ENCODE measurements at places on chromosomes 1 and 21.

DNA sequence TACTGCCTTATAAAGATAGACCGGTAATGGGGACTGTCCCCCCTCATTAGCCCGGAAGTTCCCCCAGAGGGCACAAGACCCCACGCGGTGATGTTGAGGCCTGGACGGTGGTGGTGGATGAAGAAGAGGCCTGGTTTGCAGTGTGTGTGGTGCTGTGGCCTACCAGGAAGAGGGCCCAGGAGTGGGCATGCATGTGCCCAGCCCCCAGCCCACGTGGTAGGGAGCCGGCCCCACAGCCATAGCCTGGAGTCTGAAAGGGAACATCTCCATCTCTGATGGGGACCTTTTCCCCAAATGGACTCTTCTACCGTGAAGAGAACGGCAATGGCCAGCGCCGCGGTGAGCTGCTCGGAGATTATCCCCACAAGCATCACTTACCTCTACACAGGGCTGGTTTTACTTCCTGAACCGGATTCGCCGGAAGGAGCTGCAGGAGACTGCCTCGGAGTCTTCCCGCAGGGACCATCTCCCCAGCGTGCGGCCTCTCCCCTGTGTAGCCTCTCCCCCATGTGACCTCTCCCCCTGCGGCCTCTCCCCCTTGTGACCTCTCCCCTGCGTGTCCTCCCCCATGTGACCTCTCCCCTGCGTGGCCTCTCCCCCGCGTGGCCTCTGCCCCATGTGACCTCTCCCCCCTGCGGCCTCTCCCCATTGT is 20.6 kb downstream of the RRP1 start:
- no peak for DNase-seq

- no peak for DNase-seq
These were observed 42.7 kb upstream of the TRIM45 start for GRCh38 chr1:117164209-117164608.

DNA sequence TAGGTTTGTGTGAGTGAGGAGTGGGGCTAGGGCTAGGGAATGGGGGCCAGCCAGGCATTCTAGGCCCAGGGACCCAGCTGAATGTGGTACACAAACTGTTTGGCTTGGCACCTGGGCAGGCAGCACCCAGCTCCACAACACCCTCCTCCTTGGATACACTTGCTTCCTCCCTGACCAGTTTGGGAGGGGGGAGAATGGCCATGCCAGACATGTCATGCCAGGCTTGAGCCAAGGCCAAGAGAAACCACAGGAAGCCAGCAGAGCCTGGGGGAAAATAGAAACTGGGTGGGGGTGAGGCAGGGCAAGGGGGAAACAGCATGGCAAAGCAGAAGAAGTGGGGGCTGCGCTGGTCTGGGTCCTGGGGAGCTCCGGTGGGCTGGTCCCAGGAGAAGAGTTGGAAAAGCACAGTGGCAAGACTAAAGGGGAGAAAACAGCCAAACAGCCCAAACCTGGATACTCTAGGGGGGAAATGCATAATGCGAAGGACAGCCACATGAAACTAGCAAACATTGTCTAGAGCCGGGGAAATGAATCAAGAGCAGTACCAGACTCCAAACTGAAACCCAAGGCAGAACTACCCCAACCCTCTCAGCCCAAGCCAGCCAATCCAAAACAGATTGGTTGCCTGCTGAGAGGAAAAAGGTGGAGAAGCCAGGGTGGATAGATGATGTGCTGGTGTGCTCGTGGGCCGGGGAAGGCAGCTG is 47.9 kb downstream of the LGR6 start:
- no peak for DNase-seq

- DNase-seq, result no peak
These were observed 11.8 kb downstream of the LRRC8D start for GRCh38 chr1:89832496-89833127.

GRCh38 chr1:170555370-170555769 is 23.4 kb downstream of the GORAB start:
- DNase-seq, result no peak

- no peak for DNase-seq
These were observed 574.0 kb downstream of the LRRIQ3 start for GRCh38 chr1:73623946-73624345.

DNA sequence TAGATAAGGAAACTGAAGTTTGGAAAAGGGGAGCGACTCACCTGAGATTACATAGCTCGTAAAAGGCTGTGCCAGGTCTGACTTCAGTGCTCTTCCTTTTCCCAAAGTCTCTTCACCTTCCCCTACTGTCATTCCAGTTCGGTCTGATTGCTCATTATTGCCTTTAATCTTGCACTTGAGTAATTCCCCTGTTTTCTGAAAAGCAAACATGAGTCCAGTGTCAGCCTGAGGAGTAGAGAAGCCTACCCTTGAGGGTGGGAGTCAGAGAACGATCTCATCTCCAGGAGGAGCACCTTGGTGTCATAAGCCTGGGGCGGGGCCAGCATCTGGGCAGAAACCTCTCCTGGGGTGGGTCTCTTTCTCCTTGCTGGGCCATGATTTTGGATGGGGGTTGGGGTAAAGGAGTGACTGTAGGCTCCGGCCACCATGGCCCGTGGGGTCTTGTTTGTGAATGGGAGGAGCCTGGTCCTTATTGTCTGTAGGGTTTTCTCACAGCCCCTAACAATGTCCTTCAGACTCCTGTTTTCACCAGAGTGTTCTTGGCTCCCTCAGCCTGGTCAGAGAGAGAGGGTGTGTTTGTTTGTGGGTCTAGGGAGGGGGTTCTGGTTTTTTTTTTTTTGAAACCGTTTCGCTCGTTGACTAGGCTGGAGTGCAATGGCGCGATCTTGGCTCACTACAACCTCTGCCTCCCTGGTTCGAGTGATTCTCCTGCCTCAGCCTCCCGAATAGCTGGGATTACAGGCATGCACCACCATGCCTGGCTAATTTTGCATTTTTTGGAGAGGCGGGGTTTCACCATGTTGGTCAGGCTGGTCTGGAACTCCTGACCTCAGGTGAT is 6.0 kb downstream of the VANGL2 start:
- DNase-seq, result no peak

- DNase-seq, result no peak
These were observed 3.1 kb downstream of the KIFAP3 start for GRCh38 chr1:170071378-170071777.

GRCh38 chr1:28775121-28775942 is 36.6 kb upstream of the OPRD1 start:
- DNase-seq, result peak; percentile 54

DNA sequence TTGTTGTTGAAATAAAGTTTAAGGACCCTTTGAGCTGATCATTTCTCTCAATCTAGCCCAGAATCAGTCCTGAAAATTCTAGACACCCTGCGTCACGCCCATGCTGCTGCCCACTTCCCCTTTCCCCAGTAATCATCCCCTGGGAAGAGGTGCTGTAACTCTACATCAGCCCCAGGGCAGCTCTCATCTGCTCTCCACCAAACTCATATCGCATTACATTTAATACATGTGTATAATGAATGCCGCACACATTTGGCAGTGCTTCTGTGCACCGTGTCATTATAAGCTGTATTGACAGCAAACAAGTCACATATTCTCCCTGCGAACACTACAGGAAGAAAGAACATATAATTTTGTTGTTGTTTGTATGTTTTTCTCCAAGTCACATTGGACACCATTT is 539.7 kb upstream of the DAB1 start:
- no peak for DNase-seq

DNA sequence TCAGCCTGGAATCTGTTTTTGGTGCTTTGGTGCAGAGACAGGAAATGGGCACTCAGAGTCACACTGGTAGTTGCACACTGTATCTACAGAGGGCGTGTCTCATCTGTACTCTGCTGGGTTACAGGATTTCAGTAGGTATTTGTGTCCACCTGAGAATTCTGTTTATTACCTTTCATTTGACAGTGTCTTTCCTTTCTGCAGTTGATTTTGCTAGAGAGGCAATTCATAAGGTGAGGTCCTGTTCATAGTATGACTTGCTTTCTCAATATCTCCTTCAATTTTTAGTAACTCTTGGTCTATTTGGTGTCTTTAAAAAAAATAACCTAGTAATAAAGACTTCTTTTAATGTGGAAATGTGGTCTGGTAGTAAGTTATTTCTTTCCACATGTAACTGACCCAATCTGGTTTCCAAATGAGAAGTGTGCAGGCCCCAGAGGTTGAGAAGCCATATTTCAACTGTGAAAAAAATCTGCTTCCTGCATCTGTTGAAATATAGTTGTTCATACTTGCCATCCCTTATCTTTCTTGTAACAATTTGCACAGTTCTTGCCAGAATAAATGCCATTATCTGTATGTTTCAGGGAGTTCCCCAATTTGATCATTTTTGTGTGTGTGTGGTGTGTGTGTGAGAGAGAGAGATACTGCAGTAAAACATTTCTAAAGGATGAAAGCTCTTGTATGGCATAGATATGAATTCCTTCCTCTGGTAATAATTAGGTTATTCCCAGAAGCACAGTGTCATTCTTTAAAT is 78.4 kb upstream of the DNAJC6 start:
- no peak for DNase-seq

DNA sequence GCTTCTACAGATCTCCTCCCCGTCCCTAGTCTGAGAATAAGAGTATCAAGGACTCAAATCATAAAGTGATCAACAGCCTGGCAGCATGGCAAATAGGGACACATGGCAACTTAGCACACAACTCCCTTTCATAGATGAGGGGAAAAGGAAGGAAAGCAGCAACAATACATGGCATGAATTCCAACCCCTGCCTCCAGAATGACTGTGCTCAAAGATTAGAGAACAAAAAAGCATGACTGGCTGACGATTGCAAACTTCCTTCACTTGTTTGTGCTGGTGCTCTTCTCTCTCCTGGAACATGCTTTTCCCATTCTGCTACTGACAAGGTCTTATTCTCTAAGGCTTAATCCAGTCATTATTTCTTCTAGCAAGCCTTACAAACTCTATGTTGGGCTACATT is 11.5 kb downstream of the KTI12 start:
- no peak for DNase-seq

DNA sequence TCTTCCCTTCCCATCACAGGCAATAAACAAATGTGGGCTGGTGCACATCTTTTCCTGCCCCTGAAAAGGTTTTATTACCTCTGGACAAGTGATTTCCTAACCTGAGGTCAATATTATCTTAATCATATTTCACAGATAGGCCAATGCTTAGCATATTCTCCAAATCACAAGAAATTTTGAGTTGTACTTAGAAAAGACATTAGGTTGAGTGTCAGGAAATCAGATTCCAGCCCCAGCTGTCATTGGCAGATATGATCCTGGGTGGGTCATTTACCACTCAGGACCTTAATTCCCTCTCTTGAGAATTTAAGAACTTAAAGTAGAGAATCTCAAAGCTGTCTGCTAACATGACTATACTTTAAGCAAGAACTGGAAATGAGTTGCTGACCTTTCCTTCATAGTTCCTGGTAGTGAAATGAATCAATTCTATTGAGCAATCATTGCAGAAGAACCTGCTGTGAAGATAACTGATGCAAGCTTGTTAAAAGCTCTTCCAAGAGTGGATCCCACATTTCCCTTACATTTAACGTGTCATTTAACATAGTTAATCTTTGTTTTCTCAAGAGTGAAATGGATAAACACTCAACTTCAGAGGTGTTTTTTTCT is 46.4 kb upstream of the CR2 start:
- DNase-seq, result no peak

GRCh38 chr1:153465811-153466636 is 5.6 kb upstream of the S100A7 start:
- peak; percentile 36 for DNase-seq

GRCh38 chr1:86865973-86866637 is 47.8 kb downstream of the SELENOF start:
- DNase-seq, result no peak

- no peak for DNase-seq
These were observed 442.9 kb downstream of the PTPRC start for GRCh38 chr1:199081739-199082138.

DNA sequence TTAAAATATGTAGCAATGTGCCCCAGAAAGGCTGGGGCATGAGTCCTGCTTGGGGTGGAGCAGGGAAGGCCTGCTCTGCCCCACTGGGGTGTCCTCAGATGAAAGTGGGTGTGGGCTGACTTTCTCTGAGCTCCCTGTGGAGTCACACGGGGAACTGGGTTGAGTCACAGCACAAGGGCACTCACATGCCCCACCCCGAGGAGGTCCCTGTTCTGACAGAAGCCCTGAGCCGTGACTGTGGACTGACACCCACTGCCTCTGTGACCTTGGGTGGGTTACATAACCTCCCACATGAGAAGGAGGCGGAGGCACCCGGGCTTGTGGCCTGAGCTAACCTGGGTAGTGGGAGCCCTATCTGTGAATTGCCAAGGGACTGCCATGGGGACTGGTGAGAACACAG is 52.5 kb upstream of the TINAGL1 start:
- no peak for DNase-seq

DNA sequence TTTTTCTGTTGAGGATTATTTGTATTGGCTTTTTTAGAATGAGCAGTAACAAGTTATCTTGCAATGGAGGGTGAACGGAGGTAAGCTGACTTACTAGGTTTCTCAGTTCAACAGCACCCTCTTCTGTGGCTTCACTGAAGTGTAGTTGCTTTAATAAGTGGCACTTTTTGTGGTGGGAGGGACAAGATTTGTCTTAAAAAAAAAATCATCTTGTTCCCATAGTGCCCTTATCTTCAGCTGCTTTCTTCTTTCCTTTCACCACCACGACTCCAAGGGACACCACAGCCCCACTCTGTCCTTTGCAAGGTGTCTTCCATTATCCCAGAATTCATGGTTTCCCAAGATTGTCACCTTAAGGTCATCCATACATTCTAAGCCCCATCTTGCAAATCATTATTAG is 92.9 kb downstream of the PIGK start:
- DNase-seq, result no peak

- no peak for DNase-seq
These were observed 7.6 kb upstream of the ATF3 start for GRCh38 chr1:212600980-212601379.

DNA sequence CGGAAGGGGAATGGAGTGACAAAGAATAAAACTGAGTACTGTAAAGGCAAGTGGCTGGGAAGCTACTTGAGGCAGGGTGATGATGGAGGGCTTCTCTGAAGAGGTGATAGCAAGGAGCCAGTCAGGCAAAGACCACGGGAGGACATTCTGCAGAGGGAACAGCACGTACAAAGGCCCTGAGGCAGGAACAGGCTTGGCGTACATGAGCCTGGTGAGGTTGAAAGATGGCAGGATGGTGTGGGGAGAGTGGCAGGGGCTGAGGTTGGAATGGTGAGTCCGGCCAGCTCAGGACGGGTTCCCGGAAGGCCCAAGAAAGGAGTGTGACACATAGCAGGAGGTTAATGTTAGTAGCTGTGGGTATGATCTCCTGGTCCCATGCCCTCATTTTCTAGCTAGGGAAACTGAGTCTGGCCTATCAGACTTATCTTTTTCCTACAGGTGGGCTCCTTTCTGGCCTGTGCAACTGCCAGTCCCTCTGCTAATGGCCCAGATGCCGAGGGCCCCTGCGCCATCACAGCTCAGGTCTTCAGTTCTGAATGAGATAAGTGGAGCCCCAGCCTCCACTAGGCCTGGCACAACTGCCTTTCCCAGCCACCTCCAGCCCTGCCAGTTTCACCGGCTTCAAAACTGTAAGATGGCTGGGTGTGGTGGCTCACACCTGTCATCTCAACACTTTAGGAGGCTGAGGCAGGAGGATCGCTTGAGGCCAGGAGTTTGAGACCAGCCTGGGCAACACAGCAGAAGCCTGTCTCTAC is 87.0 kb downstream of the VWA5B1 start:
- no peak for DNase-seq

Measured in activated naive CD4-positive, alpha-beta T cell (primary cell).